ENCODE measurements at places on chromosomes 2 and 18.

GRCh38 chr2:55051026-55051866 is 995 bp upstream of the RTN4 start:
- no peak for DNase-seq

GRCh38 chr2:129710670-129711495 is 268.6 kb upstream of the RAB6C start:
- no peak for DNase-seq

DNA sequence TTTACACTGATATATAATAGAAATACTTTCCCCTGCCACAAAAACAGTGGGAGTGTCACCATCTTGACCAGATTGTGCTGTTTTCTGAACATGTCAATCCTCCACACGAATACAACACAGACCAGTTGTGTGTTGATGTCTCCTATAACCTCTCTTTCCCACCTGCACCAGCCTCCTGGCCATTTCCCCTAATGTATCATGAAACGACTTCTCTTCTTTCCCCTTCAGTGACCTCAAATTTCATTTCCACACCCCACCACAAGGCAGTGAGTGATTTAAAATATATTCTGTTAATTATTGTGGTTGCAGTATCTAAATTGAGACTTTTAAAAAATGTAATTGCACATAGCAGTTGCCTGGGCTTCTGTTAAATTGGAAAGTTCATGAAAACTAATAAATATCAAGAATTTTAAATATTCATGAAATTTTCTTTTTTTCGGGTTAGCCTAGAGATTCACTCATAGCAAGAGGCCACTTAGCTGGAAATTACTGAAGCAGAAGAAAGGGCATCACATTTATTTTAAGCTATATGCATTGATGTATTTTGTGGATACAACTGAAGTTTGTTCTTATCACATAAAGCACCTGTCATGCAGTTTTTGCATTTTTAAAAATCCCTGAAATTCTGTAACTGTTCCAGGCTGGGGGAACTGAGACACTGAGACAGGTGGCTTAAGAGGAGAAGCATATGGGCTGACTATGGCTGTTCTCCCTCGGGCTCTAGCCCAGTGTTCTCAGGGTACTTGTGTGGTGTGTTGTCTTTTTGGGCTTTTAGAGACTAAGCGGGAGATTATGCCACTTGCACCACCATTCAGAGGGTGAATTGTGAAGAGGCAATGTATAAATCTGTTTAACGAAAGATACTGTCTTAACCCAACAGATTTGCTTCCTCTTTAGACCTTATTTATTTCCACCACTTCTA is 15.9 kb downstream of the FAM171B start:
- DNase-seq = no peak

DNA sequence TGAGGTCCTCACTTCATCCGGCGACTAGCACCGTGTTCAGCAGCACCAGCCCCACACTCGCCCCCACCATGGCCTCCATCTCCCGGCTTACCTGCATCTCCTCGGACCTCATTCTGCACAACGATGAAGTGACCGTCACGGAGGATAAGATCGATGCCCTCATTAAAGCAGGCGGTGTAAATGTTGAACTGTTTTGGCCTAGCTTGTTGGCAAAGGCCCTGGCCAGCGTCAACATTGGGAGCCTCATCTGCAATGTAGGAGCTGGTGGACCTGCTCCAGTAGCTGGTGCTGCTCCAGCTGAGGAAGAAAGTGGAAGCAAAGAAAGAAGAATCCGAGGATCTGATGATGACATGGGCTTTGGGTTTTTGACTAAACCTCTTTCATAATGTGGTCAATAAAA is 70.5 kb upstream of the MYCN start:
- DNase-seq = no peak

DNA sequence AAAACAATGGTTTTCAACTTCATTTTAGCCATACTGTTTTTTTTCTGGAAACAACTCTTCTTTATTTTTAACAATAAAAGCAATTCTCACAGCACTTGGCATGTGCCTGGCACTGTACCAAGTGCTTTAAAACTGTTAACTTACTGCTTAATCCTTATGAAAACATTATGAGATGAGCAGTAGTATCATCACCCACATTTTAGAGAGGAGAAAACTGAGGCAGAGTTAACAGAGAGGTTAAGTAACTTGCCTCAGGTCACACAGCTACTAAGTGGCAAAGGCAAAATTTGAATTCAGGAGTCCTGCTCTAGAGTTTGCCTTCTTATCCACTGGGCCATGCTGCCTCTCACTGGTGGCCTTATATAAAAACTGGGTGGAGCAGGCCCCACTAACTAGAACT is 23.2 kb downstream of the CTIF start:
- DNase-seq = no peak

GRCh38 chr2:125656190-125656589 is 999.8 kb upstream of the GYPC start:
- no peak for DNase-seq

DNA sequence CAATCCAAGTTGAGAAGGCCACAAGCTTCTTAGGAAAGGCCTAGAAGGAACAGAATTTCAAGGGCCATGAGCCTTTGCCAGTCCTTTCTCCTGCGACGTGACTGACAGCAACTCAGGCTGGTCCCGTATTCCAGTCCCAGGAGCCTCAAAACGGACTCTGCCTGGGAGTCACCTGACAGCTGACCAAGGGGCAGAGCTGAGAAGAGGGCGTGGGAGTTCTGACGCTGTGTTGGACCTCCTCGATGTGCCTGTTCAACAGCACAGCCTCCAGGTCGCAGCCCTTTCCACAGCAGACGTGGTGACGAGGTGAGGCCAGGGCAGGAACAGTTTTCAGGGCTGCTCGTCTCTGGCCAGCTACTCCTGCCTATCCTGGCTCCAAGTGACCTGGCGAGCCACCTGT is 37.6 kb downstream of the CENPO start:
- DNase-seq = no peak

DNA sequence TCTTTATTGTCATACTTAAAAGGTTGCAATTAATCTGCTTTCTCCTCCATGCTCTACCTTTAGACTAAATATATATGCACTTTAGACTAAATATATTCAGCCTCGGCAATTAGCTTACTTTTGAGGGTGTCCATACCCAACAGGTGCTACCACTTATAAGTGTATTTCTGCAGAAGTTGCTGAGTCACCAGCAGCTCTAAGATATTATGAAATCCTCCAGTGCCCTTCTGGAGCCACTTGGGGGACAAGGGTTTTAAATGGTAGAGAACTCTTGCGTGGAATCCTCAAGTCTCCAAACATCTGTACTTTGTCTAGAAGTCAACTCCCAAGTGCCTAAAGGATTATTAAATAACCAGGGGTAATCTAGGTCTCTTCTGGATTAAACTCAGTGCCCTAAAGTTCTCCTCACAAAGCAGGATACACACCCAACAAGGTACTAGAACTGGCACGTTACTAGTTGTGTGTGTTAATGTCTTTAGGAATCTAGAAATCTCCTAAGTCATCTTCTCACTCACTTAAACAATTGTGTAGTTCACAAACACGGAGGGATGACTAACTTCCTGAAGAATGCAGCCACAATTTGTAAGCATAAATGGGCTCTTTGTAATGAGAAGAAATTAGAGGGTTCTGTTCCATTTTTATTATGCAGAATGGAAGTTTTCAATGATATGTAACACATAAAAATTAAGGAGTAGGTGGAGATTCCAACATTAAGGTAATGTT is 159.7 kb downstream of the CD226 start:
- DNase-seq = no peak

DNA sequence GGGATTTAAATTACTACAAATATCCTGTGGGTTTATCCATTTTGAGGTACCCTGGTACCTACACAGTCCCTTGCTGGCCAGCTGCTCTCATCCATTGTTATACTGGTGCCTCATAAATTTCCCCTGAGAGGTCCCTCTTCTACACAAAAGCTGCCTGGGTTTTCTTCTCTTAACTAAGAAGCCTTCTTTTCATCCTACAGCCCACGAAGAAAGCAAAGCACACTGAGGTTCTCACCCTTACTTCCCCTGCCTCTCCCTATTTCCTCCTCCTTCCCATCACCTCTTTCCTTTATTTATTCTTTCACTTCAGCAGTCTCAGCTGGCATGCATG is 154.9 kb downstream of the CSRNP3 start:
- no peak for DNase-seq

All from activated CD4-positive, CD25-positive, alpha-beta regulatory T cell (primary cell).